ENCODE measurements at places on chromosomes 3 and 15.
A peak's percentile ranks its signal among the peaks of the same experiment; 100 is the strongest.

DNA sequence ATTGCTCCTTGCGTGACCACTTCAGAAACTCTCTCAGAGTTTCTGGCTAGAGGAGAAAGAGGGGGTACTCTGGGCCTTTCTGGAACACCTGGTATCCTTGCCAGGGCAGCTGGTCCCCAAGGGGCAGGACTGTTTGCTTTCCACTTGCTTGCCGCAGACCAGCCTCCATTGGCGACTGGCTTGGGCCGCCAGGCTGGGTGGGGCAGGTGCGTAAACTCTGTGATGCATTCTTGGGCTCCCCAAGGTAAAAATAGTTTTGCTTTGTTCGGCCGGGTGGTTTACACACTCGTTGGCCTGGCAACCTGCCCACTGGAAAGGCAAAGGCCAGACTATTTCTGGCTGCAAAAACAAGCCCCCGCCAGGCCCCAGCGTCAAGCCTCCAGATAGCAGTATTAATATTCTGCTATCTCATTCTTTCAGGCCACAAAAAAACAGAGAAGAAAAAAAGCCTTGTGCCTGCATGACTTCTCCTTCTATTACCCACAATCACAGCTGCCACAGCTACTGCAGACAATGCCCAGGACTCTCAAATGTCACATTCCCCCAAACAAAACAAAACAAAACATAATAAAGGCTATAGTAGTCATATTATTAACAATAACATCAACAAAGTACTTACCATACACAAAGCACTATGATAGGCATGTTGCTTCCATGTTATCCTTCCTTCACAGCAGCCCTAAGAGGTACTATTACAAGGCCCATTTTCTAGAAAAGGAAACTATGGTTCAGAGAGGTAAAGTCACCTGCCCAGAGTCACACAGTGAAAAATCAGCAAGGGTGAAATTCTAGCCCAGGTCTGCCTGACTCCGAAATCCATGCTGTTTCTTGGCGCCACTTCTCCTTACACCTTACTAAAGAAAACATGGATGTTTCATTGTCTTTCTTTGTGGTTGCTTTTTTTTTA lies 14.0 kb upstream of the SSUH2 start:
- DNase-seq, result no peak

GRCh38 chr15:55484917-55485672 lies 22.9 kb downstream of the DNAAF4 start:
- no peak for DNase-seq

DNA sequence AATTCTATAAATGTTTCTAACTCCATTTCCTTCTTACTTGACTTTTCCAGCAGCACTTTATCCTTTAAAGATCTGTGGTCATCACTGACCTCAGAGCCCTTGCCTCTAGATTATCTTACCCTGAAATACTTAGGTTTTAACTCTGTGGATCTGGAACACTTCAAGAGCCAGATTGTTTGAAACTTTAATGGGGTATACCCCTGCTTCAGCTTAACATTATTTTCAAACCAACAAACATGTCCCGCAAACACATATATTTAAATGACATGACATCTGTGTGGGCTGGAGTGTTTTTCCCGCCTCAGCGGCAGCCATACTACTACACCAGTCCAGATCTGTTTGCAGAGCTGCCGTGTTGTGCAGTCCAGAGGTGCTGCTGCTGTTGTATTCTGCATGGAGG lies 252.0 kb upstream of the TPM1 start:
- no peak for DNase-seq

- no peak for DNase-seq
Observed at GRCh38 chr3:190265796-190266195, 56.5 kb downstream of the CLDN1 start.

GRCh38 chr3:45595364-45596195 lies 1.0 kb downstream of the LIMD1 start:
- no peak for DNase-seq

- peak; percentile 60 for DNase-seq
Observed at GRCh38 chr15:88454867-88455810, 12.0 kb downstream of the MRPL46 start.

- DNase-seq, result no peak
Observed at GRCh38 chr15:42593143-42593542, 17.7 kb downstream of the STARD9 start.

- no peak for DNase-seq
Observed at GRCh38 chr15:80619680-80620079, 75.4 kb upstream of the ABHD17C start.

GRCh38 chr3:139291276-139292051 lies 52.4 kb upstream of the MRPS22 start:
- no peak for DNase-seq

DNA sequence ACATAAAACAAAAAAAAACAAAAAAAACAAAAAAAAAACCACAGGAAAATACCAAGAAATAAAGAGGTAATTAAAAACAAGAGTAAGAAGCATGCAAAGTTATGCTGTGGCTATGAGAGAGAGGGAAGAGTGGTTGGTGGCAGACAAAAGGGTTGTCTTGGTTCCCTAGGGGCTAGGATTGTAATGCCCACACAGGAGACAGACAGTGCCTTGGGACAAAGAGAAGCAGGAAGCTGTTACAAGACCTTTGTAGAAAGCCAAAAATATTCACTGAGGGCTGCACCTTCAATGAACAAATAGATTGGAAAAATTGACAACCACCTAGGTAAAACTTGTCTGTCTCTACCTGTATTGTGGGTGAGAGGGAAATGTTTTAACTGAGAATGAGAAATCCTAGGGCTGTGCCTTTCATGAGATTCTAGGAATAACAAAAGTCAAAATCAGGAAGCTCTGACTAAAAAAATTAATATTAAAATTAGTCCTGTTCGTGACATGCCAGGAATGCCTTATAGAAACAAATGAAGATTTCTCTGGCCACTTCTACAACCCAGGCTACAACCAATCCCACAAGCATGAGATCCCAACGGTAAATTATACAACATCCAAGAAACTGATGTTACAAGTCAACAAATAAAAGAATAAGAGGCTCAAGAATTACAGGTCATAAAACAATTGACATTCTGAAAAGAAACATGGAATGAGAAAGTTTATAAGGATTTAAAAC lies 45.0 kb upstream of the PRICKLE2 start:
- no peak for DNase-seq

- DNase-seq, result no peak
Observed at GRCh38 chr15:52171386-52171785, 19.8 kb downstream of the GNB5 start.

DNA sequence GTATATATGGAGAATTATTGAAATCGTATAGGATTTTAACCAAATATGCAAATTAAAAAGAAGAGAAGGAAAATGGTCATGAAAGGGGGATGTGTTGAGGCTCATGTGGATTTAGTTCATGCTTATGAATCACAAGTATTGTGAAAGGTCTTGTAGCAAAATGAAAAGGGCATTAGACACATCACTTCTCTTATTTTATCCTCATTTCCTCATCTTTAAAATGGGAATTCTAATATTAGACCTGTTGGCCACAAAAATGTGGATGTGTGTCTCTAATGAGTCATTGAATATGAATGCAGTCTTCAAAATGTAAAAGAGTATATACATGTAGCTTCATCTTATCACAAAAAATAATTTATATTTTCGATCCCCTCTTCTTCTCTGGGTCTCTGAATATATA lies 14.9 kb upstream of the ALCAM start:
- no peak for DNase-seq

- DNase-seq, result no peak
Observed at GRCh38 chr15:92273723-92274122, 120.0 kb upstream of the ST8SIA2 start.

DNA sequence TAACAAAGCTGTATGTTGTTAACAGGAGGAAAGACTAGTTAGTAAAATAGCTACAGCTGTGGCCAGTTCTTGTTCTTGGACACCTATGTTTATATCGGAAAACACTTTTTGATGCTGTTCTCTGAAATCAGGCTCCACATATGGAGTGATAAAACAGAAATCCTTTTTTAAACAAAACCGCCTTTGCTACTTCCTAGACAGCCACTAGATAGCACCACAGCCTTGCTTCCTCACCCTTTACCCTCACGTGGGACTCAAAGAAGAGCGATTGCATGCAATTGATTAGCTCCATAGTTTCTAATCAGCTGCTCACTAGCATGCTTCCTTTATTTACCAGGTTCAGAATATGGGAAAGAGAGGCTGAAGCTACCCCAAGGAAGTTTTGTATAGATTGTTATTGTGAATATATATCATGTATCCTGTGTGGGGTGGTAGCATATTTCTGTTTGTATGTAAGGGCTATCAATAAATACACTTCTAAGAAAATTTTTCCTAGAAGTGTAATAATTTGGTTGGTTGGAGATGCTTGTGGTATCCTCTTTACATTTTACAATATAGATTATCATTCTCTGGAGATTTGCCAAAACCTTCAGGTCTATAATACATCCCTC lies 4.3 kb upstream of the MTFMT start:
- DNase-seq, result no peak

DNA sequence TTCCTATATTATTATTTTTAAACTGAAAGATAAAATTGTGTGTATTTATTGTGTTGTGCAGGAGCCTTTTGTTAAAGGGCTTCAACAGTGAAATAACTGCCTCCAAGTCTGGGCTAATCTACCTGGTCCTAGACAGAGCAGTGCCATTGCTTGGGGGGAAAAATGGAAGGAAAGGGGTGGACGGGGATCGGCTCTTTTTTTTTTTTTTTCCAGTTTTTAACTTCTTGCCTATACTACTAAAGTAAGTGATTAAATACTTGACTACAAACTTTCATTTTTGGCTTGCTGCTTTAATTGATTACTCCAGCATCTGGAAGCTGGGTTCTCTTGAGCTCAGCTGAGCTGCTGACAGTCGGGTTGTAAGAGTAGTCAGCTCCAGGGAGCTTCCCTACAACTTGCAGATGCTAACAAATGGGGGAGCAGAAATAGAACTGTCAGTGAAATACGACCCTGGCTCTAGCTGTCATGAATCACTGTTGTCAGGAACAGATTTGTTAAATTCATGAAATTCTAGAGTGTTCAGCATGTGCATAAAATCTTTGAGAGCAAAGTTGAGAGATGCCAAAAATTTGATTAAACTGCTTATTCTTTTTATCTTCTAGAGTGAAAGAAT lies 276.7 kb downstream of the ROBO1 start:
- no peak for DNase-seq

GRCh38 chr3:187618722-187619121 lies 51.5 kb downstream of the SST start:
- no peak for DNase-seq

All from NCI-H1048 (cell line).